ENCODE measurements at places on chromosomes 2 and 18.

GRCh38 chr2:223114917-223115316 lies 62.9 kb downstream of the KCNE4 start:
- no peak for DNase-seq

DNA sequence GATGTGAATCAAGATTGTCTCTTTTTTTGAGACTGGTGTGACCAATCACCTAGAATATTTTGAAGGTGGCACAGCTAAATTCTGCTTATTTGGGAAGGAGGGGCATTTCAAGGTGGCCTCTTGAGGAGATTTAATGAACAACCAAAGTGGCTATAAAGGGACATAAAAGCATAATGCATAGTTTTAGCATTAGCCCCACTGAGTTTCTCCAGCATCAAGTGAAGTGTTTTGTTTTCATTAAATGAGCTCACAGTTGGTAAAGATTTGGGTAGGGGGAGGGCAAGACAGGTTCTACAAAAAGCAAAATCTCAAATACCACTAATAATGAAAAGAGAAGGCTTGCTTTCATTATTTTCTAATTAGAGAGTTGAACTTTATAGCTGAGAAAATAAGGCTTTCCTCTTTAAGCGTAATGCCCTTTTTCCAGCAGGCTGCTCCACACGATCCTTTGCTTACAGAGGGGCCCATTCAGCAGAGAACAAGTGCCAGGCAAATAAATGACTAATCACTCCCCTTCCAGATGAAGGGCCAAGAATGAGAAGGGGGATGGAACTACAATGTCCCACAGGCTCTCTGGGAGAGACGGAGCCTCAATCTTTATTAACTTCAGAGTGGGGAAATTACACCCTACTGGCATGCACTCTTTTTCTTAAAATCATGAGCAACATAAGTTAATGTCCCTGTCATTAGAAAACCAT lies 35.9 kb downstream of the LHCGR start:
- no peak for DNase-seq

- DNase-seq: no peak
Measured at GRCh38 chr18:25164211-25164847, 187.6 kb downstream of the ZNF521 start.

GRCh38 chr2:71426721-71427120 lies 26.6 kb upstream of the DYSF start:
- no peak for DNase-seq

DNA sequence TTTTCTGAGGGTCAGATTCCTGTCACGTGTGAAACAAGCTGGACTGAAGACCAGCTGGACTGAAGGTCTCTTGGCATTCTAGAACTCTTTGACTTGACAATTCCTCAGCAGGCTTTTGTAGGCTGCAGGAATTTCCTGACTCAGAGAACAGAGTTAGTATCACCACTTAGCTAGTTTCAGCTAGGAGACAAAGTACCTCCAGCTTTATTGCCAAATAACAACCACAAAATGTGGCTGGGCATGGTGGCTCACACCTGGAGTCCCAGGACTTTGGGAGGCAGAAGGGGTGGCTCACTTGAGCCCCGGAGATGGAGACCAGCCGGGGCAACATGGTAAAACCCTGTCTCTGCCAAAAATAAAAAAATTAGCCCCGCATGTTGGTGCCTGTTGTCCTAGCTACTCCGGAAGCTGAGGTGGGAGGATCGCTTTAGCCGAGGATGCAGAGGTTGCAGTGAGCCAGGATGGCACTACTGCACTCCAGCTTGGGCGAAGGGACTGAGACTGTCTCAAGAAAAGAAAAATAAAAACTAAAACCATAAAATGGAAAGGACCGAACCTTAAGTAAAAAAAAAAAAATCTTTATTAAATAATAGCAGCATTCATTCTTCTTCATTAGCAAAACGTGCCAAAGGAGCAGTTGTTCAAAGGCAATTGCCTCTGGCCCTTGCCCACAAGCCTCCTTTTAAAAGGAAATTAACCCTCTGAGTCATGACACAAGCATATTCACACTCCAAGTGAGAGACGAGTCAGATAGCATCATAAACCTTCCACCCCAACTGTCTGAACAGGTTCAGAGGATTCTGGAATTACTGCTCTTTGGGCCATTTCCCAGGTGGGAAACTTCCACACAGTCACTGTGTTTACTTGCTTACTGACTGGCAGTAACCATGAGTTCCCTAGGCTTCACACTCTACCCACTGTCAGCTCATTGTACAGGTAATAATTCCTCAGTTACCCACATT lies 88.9 kb downstream of the MYL12B start:
- DNase-seq: no peak

DNA sequence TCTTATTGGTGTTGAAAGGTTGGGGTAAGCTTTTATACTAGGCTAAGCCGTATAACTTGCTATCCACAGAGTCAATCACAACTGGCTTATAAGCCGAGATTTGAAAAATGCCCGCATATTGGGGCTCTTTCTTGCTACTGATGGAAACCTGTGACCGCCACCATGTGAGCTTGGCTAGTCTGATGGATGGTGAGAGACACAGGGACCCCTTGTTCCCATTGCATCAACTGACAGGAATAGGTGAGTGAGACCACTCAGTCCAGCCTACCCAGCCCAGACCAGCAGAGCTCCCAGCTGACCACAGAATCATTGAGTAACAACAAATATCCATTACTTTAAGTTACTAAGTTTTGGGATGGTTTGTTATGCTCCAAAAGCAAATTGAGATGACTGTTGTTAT lies 676.4 kb upstream of the HS6ST1 start:
- no peak for DNase-seq

DNA sequence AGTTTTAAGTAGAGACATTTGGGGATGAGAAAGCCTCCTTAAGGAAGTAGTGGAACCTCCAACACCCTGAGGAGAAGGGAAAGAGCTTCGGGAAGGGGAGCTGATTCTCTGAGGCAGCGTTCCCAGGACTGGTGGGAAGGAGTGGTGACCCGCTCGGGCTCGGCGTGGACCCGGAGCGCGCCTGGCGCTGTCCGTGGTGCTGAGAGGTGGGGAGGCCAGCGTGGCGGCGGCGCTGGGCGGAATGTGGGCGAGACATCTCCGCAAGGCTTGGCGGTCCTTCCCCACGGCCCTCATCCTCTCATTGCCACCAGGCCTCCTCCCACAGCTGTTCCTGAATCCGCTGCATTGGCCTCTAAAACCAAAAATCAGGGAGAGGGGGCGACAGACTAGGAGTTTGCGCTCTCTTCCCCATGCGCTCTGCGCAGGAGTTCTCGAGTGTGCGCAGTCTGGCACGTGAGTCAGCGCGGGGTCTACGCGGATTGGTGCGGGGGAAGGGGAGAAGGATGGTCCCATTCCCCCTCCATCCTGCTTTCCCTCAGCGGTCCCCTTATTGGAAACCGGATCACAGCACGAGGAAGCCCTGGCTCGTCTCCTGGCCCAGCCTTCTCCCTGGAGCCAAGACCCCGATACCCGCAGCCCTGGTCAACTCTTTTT lies 857 bp downstream of the RESP18 start:
- no peak for DNase-seq

- DNase-seq: no peak
Measured at GRCh38 chr2:190180313-190181122, 118.0 kb upstream of the MSTN start.

DNA sequence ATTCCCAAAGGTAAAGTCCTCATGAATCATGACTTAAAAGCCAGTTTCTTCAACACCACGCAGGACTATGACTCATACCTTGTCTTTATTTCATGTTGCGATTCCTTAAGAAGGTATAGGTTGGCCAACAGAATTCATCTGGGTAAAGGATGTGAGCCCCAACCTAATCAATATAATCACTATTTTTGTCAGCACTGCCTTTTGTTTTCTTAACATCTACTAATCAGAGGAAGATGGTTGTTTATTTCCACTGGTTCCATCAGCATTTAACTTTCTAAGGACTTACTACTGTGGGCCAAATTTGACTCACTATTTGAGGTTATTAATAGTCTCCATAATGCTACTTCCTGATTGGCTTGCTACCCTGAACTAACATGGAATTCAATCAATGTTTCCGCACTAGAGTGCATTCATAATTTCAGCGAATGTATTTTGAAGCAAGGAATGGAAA lies 78.6 kb downstream of the SCG2 start:
- DNase-seq: no peak

GRCh38 chr2:188345426-188345825 lies 53.8 kb downstream of the GULP1 start:
- DNase-seq: no peak

DNA sequence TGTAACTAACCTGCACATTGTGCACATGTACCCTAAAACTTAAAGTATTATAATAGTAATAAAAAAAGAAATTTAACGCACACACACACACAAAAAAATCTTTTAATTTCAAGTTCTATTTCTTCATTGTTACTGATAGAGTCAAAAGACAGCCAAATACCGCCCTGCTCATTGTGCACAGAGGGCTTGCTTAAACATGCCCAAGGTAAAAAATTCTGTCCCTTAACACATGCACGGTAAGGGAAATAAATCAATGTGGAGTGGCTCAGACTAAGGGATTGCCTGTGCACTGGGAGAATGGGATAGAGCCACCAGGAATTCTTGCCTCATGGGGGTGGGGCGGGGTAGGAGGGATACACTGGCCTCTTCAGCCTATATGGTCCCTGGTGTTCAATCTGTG lies 468.0 kb downstream of the NUP35 start:
- DNase-seq: no peak

DNA sequence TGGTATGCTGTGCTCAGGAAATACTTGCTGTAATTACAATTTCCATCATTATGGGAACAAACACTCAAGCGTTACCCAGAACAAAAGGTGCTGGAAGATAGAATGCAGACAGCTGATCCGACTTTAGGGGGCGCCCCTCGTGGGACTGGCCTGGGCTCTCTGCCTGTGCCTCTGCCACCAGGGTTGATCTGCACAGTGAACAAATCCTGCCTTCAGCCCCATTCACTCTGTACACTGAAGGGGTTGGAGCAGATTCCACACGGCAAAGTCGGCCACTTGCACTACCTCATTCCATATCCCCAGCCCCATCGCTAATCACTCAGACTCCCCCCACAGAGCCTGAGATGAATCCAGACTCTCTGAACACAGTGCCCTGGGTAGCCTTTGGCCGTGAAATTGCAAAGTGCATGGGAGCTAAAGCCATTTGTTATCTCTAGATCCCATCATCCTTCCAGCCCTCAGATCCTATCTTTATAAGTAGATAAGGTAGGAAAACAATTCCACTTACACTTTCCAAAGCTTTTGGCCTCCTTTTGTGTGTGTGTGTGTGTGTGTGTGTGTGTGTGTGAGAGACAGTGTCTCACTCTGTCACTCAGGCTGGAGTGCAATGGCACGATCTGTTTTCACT lies 69.3 kb downstream of the INPP5D start:
- DNase-seq: no peak

GRCh38 chr2:217614498-217614897 lies 388.3 kb downstream of the TNS1 start:
- DNase-seq: no peak

DNA sequence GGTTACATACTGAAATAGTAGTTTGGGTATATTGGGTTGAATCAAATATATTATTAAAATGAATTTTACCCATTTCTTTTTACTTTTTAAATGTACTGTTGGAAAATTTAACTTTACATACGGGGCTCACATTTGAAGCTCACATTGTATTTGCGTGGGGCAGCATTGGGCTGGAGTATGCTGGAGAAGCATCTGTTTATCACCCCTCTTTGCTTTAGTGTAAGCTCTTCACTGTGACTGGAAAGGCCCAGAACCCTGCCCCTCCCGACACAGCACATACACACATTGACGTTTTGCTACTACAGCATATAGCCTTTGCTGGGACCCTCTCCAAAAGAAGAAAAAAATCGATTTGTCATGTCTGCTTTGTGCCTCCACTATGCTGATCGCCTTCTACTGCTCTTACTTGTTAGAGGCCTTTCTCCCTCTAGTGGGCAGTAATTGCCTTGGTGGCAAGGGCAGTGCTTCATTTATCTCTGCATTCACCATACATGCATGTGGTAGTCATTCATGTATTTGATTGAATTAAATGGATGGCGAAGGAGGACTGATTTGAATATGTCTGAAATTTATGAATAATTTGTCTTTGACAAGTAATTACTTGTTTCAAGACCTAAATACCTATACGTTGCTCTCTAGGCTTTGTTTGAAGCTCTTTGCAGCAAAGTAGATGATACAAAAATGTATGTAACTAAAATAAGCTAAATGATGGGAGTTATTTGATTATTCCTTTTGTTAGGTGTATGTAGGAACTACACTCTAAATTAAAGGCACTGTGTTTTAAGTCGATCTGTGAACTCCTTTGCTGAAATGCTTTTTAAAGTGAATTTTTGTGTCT lies 37.4 kb downstream of the VAPA start:
- DNase-seq: no peak

- no peak for DNase-seq
Measured at GRCh38 chr2:101970901-101971300, 20.9 kb upstream of the IL1R2 start.

GRCh38 chr2:207041786-207042554 lies 102.7 kb downstream of the CPO start:
- no peak for DNase-seq

DNA sequence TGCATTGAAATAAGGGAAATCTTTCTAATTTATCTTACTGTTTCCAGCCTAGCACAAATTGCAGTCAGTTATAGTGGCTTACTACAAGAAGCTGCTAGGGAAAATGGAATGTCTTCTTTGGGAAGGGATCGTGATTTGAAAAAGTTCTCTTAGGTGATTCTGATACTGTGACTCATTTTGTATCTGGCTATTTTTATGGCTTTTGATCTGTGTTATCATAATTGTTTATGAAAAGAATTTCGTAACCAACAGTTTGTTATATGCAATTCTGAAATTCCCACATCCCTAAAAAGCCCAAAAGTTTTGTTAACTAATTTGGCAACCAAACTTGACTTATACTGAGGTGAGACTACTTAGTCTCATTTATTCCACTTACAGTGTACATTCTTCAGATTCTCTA lies 12.4 kb downstream of the PTPN4 start:
- no peak for DNase-seq

DNA sequence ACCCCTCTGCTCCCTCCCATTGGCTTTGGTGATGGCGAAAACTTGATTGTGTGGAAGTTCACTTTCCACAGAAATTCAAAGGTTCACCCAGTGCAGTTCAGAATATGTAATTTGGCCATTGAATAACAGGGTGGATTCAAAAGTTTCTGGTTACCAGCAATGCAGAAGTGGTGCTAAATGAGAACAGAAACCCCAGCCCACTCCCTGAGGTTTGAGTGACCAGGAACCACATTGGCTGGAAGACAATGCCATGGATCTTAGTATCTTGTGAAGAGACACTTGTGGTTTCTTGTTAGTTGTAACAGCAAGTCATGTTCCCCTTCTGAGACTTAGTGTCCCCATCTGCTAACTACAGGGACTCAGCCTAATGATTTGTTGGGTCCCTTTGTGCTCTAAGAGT lies 49.8 kb downstream of the QPCT start:
- DNase-seq: no peak
